ENCODE measurements at places on chromosomes 5 and 9. TPM values are rescaled to one million over a fixed set of nuclear protein-coding genes. Genes with fewer than 3 reads are reported as not detected.

DNA sequence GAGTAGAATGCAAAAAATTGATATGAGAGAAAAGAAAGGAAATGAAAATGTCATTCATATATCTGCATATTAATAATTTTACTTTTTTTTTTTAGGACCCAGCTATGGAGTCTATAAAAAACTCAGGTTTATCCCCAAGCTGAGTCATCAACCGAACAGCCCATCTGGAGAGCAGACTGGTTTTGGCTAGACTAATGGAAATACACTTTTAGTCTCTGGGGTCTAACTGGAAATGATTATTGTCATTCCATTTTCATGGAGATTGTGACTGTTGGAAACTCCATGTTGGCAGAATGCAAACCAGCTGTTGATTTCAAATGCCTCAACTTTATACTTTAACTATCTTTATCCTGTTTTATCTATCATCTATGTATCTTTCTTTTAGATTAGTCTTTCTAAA is 28.7 kb downstream of the ANXA1 start:
- no peak for ATAC-seq

- ATAC-seq, result no peak
Observed at GRCh38 chr9:696332-697323, 144.9 kb upstream of the DMRT1 start.

DNA sequence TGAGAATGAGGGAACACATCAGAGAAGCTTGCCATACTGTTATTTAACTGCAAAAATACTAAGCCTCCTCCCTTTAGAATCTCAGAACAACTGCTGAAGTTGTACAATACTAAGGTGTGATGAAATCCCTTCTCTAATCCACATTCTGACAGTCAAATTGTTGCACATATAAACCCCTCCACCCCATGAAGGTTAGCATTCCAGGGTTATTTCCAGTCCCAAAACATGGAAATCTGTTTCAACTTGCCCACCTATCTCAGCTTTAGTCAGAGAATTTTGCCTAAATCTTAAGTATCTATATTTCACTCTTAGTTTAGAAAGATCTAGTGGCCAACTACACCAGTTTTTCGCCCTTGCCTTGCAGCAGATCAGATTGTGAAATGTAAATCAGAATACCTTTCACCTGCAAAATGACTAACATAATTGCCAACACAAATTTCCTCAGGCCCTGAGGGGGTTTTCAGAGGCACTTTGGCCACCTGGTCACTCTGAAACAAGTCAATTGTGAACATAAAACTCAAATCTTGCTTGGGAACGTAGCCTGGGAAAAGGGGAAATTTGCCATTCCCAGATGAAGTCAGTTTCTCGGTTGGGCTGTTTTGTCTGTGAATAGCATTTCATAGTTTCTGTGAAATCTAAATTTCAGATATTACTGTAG is 93.9 kb downstream of the EFNA5 start:
- ATAC-seq, result no peak

- no peak for ATAC-seq
Observed at GRCh38 chr9:79382458-79382857, 189.3 kb upstream of the TLE4 start.

Gene PDE8B
- total RNA-seq, result not detected

Gene INSYN2B
- not detected for total RNA-seq

Gene SMIM33
- 0.54 TPM for total RNA-seq

DNA sequence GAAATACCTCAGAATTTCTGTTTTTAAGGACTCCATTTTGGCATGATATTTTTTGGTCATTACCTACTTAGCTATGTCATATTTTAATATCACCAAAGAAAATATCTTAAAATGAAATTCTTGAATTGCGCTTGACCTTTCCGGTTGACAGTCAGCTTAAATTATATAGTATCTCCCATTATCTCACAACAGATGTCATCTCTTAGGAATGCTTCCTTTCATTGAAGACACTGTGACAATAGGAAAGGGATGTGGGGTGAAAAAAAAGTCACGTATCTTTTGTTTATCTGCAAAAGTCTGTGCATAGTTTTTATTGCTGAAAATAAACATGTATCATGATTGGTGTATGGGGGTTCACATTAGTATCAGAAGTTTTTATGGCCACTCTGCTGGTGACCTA is 105.8 kb downstream of the INVS start:
- ATAC-seq, result no peak

DNA sequence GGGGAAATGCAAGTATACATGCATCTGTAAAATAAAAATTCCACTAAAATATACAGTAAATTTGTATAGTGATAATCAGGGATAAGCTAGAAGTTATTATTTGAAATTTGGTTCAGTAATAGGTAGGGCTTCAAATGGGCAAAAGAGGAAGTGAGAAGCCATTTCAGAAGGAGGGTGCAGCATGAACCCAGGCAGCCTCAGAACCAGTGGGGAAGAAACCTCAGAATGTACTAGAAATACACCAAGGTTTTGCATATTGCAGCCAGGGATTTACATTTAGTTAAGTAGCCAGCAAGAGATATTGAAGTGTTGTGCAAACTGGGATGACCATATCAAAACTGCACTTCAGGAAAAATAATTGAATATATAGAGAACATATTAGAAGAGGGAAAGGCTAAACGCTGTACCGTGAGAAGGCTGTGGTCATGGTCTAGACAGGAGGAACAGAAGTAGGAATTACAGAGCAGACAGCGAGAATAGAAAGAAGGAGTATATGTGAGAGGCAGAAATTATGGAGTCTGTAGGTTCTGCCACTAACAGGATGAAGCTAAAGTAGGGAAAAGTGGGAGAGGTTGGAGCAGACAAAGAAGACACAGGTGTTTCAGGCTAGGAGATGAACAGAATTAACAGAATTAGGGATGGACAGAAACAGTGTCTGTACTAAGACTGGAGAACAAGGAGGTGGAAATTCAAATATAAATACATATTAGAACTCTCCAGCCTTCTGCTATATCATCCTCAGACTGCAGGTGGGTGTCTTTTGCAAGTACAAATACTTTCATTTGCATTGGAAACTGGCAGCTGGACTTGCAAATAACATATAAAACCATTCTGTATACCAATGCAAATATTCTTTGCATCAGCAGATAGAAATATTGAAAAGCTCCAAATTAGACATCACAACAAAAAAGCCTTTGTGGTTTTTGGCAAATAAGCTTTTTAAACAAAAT is 335.6 kb downstream of the ZNF608 start:
- ATAC-seq, result no peak

DNA sequence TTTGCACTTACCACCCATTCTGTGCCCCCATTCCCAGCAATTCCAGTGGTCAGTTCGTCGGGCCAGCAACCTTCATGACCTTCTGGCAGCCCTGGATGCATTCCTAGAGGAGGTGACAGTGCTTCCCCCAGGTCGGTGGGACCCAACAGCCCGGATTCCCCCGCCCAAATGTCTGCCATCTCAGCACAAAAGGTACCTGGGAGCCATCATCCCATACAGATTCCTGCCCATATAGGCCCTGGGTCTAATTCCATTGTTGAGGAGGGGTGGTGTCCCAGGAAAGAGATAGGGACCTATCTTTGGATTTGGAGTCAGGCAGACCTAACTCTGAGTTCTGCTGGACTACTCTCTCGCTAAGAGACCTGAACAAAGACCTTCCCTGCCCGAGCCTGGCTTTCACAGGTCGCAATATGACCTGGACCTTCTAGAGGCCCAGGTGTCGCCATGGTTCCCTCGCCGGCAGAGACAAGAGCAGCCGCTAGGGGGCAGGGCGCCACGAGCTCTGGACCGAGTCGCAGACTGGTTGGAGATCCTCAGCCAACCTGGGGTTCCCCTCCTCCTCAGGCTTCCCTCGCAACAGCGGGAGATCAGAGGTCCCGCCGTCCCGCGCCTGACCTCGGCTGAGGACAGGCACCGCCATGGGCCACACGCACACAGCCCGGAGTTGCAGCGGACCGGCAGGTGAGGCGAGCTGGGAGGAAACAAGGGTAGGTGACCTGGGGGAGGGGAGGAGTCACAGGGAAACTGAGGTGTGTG is 3.1 kb downstream of the SLC4A9 start:
- ATAC-seq, result peak; percentile 96

DNA sequence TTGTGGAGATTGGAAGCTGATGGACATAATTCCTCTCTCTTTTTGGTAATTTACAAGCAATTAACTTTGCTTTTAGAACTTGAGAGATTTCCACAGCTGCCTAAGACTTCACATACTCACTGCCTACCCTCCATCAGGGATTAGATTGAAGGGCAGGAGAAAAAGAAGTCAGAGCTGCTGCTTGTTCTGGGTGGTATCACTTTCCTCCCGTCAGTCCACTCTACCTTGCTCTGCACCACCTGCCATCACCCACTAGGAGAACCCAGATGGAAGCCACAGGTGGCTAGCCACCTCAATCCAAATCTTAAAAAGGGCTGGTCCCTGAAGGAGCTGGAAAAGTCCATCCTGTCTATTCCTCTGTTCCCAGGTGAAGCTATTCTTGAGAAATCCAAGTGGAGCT is 10.5 kb downstream of the IRF1 start:
- no peak for ATAC-seq

DNA sequence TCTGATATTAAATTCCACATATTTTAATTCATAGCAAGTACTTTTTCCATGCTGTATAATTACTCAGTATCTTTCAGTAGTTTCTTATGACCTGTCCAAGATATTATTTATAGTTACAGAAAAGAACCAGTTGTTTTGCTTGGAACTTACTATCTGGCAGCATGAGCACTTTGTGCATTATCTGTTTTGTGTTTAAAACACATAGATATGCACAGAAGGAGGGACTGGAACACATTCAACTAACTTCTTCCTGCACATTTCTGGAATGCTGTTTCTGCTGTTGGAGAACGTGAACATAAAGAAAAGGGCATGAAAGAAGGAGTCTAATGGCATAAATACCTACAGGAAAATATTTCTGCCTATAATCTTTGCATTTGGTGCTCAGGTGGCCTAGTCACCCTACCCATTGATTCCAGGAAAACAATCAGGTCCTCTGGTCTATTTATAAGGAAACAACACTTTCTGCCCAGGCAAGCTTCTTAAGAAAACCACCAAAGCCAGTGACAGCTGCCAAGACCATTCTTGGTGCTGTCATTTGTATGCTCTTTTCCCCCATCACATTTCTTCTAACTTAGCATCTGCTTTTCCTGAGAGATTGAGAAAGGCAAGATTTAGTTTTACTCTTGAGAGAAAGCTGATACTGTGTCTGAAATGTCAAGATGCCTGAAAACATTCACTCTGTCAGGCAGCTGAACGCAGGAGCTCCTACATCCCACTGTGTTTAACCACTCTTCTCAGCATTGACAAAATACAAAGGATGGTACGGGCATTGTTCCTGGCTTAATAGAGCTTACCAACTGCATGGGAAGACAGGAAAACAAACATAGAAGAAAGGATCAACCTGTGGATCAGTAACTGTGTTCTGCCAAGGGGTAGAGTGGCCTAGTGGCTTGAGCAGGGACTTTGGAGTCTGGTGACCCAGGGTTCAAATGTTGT is 40.3 kb downstream of the RAB3C start:
- ATAC-seq, result no peak

Measured in activated T-helper 17 cell treated with anti-CD3 and anti-CD28 coated beads, Interleukin-2, amount 50 U/mL, for 72 hours (primary cell).